ENCODE measurements at places on chromosomes 7 and 10.

DNA sequence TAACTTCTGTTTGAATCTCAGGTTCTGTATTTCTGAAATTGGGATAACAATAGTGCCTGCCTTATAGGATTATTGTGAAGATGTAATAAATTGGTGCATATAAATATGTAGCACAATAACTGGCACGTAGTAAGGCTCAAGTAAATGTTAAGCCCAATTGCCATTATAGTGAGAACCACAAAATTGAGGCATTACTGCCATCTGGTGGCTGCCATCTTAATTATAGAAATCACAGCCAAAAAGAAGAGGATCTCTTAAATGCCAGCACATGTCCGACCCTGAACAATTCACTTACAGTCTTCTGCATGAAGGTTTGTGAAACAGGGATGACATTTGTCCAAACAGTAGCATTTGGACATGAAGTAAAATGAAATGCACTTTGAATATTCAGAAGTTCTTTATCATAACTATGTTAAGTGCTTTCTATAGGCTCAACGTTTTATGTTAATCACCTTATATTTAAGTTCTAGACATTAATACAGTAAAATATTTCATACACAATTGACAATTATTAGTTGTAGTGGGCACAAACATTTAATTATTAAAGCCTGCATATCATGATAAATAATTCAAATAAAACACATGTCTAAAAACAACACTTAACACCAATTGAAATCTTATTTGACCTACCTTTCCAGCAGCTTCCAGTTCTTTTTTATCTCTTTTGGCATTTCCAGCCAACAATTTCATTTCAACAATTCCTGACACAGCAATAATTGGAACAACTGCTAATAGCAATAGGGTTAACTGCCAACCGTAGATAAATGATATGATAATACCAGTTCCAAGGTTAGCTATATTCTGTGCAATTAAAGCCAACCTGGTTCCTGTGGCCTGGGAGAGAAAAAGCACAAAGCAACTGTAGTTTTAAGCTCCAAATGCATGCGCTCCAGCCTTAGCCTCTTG is 58.5 kb downstream of the ABCB4 start:
- DNase-seq, result peak; percentile 13

- DNase-seq, result no peak
These were observed 38.8 kb upstream of the MYL10 start for GRCh38 chr7:101667920-101668319.

GRCh38 chr10:123132576-123133477 is 2.9 kb upstream of the HMX3 start:
- peak; percentile 69 for DNase-seq

- no peak for DNase-seq
These were observed 1.5 kb upstream of the JAZF1 start for GRCh38 chr7:28182071-28182471.

- no peak for DNase-seq
These were observed 23.3 kb downstream of the MYOF start for GRCh38 chr10:93458821-93459257.
